Activated CD8-positive, alpha-beta memory T cell treated with anti-CD3 and anti-CD28 coated beads for 4 hours (primary cell): ENCODE measurements at places on chromosomes 16 and 17.

DNA sequence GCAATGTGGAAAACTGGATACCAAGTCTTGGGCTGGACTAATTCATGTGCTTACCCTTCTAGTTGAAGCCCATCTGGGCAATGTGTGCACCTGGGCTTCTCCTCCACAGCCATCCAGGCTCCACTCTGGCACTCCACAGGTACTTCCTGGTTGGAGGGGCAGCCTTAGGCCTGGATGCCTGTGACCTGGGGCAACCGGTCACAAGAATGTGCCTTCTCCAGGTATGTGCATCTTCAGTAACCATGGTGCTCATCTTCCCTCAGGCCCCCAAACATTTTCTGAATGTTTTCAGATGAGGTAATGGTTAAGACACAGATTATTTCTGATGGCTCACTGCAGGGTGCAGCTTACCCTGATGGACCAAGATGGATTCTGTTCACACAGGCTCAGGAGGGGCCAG, 11.1 kb downstream of the C16orf86 start:
- DNase-seq: no peak

- no peak for DNase-seq
These were observed 225.9 kb upstream of the XYLT1 start for GRCh38 chr16:17696616-17697015.

- DNase-seq: no peak
These were observed 54.9 kb upstream of the NACA2 start for GRCh38 chr17:61645920-61646319.

DNA sequence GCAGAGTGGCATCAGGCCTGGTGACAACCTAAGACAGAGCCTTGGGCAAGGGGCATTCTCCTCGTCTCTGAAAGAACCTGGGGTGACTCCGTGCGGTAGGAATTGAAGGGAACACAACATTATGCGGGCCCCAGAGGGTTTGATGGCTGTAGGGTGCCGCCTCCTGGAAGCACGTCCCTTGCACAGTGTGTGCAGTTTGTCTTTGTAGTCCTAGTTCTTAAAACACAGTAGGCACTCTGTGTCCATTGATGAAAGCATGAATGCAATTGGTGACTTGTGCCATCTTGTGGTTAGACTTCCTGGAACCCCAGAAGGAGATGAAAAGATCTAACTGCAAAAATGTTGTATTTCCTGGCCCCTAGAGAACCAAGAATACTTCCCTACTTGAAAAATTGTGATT, 279.8 kb downstream of the UTP18 start:
- DNase-seq: no peak

DNA sequence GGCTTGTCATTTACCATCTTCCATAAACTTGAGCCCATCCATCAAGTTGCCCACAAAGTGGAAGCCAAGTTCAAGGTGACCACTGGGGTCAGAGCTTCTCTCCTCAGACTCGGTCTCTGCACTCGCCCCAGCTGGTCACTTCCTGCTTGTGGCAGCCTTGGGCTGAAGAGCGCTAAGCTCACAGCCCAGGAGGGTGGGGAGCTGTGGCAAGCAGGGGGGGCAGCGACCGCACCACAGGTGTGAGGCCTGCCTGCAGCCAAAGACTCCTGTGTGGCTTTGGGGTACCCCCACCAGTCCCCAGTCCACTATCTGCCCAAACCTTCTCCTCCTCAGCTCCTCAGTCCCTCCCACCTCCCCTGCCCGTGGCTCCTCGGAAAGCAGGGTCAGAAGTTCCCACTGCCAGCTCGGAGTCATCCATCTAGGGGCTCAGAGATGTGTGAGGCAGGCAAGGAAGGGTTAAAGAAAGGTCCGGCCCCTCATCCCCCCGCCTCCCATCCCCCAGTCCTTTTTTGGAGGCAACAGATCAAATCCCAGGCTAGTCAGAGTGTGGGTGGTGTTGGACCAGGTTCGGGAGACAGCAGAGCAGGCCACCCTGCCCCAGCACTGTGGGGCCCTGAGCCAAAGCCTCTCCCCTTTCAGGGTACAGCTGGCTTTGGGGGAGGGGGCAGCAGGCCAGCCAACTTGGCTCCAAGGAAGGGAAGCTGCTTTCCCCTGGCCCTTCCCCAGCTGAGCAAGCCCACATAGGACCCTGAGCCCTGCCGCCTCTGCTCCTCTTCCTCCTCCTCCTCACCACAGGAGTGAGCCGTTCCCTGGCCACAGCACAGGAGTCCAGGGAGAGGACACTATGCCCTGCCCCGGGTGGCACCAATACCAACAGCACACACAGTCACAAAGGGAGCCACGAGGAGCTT, 3.2 kb downstream of the CSF3 start:
- no peak for DNase-seq

DNA sequence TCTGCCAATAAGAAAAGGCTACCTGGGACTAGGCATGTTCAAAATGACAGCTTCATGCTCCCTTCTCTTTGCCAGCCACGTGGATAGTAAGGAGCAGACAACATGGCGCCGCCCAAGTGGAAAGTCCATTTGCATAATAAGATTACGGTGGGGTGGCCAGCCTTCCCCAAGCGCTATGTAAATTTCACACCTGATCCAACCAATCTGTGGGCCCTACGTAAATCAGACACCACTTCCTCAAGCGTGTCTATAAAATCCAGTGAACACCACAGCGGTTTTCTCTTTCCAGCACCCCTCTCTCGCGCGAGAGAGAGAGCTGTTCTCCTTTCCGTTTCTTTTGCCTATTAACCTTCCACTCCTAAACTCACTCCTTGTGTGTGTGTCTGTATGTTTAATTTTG, 140.3 kb upstream of the ERCC4 start:
- DNase-seq: no peak

GRCh38 chr17:36188891-36189306, 7.7 kb downstream of the CCL3L1 start:
- DNase-seq: peak; percentile 43

GRCh38 chr16:81181013-81181720, 57.3 kb upstream of the BCO1 start:
- DNase-seq: no peak

GRCh38 chr16:54402270-54402669, 115.7 kb upstream of the IRX3 start:
- DNase-seq: no peak
